ENCODE measurements at places on chromosomes 4 and X. TPM values are rescaled to one million over a fixed set of nuclear protein-coding genes. Genes with fewer than 3 reads are reported as not detected.

- H3K4me1 ChIP-seq: no peaks in the 10 kb centered on the region
- no peaks in the 10 kb centered on the region for H3K36me3 ChIP-seq
- no peak for DNase-seq
- H3K27ac ChIP-seq: no peak overlapping the region
- H3K27me3 ChIP-seq: no peaks in the 10 kb centered on the region
These were observed 14.8 kb upstream of the FAM47A start for GRCh38 chrX:34146906-34147305.

DNA sequence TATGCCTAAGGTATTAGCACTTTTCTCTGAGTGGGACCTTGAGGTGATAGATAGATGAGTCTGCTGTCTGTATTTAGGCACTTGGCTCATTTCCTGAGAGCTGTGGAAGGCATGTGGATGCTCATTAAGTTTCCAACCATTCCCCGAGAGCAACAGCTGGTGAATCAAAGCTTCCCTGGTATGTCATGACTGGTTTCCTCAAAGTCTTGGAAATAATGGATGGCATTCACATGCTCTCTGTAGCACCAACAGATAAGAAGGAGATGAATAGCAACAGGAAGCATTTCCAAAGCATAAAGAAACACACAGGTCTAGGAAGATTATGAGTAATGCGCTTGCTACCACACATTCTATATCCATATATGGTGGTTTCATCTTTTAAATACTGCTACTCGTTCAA is 118.3 kb upstream of the ETNPPL start:
- H3K4me3 ChIP-seq: no peak overlapping the region
- DNase-seq: no peak
- H3K27me3 ChIP-seq: no peaks in the 10 kb centered on the region
- no peaks in the 10 kb centered on the region for H3K4me1 ChIP-seq

GRCh38 chr4:17876943-17877342 is 66.2 kb downstream of the NCAPG start:
- no peak overlapping the region for H3K27ac ChIP-seq
- no peak overlapping the region for H3K4me3 ChIP-seq
- no peak for DNase-seq
- no peaks in the 10 kb centered on the region for H3K27me3 ChIP-seq
- no peaks in the 10 kb centered on the region for H3K36me3 ChIP-seq
- no peaks in the 10 kb centered on the region for H3K4me1 ChIP-seq

- DNase-seq: no peak
- no peaks in the 10 kb centered on the region for H3K27me3 ChIP-seq
- H3K27ac ChIP-seq: no peak overlapping the region
- no peak overlapping the region for H3K4me3 ChIP-seq
- H3K4me1 ChIP-seq: no peaks in the 10 kb centered on the region
- H3K36me3 ChIP-seq: peaks cover 59% of the 10 kb centered on the region
These were observed 73.6 kb upstream of the COX18 start for GRCh38 chr4:73142995-73143547.

DNA sequence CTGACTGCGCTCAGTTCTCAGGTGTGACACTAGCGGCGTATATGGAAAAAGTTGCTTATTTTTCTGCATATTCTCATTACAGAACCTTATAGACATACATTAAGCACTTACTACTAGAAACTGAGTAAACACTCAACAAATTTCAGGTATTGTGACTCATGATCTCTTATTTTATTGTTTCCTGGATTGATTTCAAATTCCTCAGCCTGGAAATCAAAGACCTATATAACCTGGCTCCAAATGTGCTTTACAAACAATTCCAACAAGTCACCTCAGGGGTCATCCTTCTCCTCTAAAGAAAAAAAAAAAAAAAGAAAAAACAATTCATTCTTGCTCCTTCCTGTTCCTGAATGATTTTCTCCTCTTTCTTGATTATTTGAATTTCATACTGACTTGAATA is 152.3 kb downstream of the ADAM29 start:
- H3K27ac ChIP-seq: no peak overlapping the region
- H3K4me3 ChIP-seq: no peak overlapping the region
- no peaks in the 10 kb centered on the region for H3K4me1 ChIP-seq

DNA sequence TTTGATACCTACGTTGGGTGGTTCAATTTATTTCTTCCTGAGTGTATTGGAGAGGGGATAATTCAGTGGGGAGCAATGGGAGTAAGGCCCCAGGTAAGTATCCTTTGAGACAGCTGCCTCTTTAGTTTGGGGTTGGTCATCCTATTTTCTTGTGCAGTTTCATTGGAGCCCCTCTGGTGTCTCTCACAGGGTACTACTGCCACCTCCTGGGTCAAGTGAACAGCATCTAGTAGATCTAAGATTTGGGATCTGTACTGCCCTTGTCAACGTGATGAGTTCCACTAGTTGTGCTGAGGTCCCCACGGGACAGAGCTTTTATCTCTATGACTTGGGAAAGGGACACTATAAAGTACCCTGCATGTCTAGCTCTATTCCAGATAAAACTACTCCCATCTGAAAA is 80.6 kb downstream of the PBDC1 start:
- H3K4me1 ChIP-seq: no peaks in the 10 kb centered on the region
- H3K4me3 ChIP-seq: no peak overlapping the region
- H3K36me3 ChIP-seq: no peaks in the 10 kb centered on the region
- DNase-seq: no peak
- no peak overlapping the region for H3K27ac ChIP-seq

GRCh38 chrX:129347291-129347690 is 176.0 kb downstream of the SMARCA1 start:
- no peaks in the 10 kb centered on the region for H3K36me3 ChIP-seq
- no peaks in the 10 kb centered on the region for H3K4me1 ChIP-seq
- H3K27me3 ChIP-seq: no peaks in the 10 kb centered on the region
- DNase-seq: no peak
- H3K27ac ChIP-seq: no peak overlapping the region

DNA sequence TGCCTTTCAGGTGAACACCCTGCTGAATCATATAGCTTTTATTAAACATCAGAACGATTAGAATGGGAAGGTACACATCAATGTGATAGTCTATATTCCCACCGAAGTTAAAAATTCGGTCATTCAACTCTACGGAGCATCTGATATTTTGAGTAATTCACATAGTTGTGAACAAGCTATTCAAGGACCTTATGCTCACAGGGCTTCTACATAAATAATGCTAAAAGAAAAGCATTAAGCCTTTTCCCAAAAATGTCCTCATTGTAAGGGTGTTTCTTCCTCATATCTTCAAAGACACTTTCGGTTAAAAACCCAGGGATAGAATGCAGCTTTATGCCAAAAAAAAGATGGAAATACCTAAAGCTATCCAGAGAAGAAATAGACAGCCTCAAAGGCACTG is 79.7 kb upstream of the EDNRA start:
- H3K4me1 ChIP-seq: no peaks in the 10 kb centered on the region
- H3K4me3 ChIP-seq: no peak overlapping the region
- no peak for DNase-seq
- H3K36me3 ChIP-seq: no peaks in the 10 kb centered on the region

GRCh38 chr4:25984266-25984665 is 70.2 kb downstream of the SMIM20 start:
- H3K27ac ChIP-seq: no peak overlapping the region
- no peak overlapping the region for H3K4me3 ChIP-seq
- DNase-seq: peak; percentile 4
- H3K27me3 ChIP-seq: no peaks in the 10 kb centered on the region
- no peaks in the 10 kb centered on the region for H3K4me1 ChIP-seq
- no peaks in the 10 kb centered on the region for H3K36me3 ChIP-seq

DNA sequence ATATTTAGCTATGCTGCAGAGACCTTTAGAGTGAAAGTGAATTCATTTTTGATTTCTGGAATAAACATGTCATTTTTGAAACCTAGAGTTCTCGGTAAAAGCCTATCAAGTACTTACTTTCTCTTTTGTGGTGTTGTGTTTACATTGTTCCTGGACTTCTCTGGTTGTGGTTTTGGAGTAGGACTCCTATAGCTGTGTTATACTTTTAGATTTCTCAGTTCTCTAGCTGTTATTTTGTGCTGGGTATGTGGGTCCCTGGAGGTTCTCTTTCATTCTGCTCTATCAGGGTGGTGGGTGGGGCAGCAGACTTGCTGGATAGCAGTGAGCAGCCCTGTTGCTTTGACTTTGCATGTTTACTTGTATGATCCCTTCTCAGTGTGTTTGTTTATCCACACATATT is 25.6 kb upstream of the MSMO1 start:
- H3K27ac ChIP-seq: peak overlapping the region; percentile 78
- DNase-seq: no peak
- no peaks in the 10 kb centered on the region for H3K27me3 ChIP-seq
- no peak overlapping the region for H3K4me3 ChIP-seq
- peaks cover 32% of the 10 kb centered on the region for H3K4me1 ChIP-seq

DNA sequence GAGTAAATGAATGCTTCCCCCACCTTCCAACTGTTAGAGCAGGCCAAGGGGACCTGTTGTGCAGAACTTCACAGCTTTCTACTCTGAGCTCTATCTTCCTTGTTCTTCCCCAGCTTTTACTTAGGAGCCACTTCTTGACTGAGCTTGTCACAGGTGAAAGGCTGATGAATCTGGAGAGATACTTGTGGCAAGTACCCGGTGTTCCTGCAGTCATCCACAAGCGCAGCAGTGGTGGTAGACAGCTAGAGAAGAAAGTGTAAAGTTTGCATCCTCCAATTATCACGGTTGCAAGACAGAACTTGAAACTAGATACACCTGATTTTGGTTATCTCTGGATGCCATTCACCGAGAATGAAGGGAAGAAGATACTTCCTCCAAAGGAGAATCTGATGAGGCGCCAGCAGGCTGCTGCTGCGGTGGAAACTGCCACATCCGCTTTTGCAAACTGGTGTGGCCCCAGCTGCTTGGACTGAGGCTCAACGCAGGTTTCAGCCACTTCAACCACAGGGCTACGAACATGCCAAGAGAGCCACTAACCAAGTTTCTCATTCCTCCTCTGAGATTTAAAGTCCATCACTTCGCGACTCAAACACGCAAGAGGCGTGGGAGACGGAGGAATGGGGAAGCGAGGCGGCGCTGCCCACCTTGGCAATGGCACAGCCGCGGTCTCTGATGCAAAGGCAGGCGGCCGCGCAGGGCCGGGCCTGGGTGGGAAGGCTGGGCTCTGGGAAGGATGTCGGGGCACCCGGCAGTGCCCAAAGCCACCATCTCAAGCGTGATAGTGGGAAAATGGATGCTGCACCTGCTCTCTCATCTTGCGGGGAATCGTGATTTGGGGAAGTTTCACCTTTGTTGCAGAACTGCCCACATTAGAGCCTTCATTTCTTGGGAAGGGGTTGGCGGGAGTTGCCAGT is 1.3 kb upstream of the FHIP1A start:
- H3K4me3 ChIP-seq: peak overlapping the region; percentile 64
- H3K27me3 ChIP-seq: no peaks in the 10 kb centered on the region

DNA sequence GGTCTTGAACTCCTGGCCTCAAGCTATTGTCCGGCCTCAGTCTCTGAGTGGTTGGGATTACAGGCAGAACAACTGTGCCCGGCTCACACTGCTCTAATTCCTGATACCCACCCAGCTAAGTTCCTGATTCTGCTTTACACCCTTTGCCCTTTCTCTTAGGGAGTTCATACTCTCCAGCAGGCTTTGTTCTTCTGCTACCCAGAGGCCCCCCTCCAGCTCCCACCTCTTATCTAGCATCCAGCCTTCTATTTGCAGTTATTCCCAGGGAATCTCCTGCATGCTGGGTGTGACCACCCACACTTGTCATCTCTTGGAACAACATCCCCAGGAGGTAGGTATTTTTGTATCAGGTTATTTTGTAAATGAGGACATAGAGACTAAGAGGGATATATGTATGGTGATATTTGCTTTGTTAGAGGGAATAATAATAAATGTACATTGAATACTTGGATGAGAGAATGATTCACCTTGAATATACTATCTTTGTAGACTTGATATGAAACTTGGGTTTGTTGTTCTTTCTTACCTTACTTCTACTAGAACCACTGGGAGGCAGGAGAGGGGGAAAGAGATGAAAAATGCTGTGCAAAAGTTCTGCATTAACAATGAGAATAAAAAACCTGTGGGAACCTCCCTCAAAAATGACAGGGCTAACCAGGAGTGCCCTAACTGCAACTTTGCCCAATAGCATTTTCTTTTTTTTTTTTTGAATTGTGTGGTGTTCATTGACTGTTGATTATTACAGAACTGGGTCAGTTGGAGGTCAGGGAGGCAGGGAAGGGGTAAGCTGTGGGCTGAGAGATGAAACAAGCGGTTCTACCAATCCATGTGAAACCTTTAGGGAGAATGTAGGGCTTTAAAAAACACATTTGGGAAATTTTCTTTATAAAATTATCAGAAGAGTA is 157.4 kb downstream of the SPRY1 start:
- H3K4me3 ChIP-seq: no peak overlapping the region
- DNase-seq: no peak
- peaks cover 5% of the 10 kb centered on the region for H3K4me1 ChIP-seq
- peak overlapping the region; percentile 78 for H3K27ac ChIP-seq
- H3K36me3 ChIP-seq: no peaks in the 10 kb centered on the region

- no peak overlapping the region for H3K4me3 ChIP-seq
- no peaks in the 10 kb centered on the region for H3K36me3 ChIP-seq
- no peaks in the 10 kb centered on the region for H3K4me1 ChIP-seq
- H3K27ac ChIP-seq: no peak overlapping the region
These were observed 129.7 kb downstream of the HS3ST1 start for GRCh38 chr4:11299016-11299415.

DNA sequence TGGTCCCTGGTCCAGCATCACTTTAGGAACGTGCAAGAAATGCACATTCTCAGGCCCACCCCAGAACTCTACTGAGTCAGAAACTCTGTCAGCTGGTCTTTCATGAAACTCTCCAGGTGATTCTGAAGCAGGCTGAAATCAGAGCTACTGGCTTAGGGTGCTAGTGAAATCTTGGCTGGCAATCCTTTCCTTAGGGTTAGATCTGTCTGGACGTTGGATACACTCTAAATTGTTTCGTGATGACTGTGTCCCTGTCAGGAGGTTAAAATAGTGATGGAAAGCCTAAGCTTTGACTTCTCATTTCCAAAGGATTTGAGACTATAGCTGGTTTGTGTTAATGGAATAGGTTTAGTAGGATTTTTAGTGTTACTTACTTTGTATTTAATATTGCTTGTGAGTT is 99.1 kb downstream of the ARHGAP10 start:
- no peak for DNase-seq
- no peaks in the 10 kb centered on the region for H3K36me3 ChIP-seq
- no peaks in the 10 kb centered on the region for H3K4me1 ChIP-seq
- H3K27me3 ChIP-seq: no peaks in the 10 kb centered on the region
- H3K27ac ChIP-seq: no peak overlapping the region

GRCh38 chr4:177119691-177120090 is 190.0 kb upstream of the NEIL3 start:
- no peak overlapping the region for H3K27ac ChIP-seq
- H3K4me1 ChIP-seq: no peaks in the 10 kb centered on the region
- DNase-seq: no peak
- no peak overlapping the region for H3K4me3 ChIP-seq

- H3K4me1 ChIP-seq: no peaks in the 10 kb centered on the region
- DNase-seq: no peak
- peaks cover 5% of the 10 kb centered on the region for H3K36me3 ChIP-seq
- H3K27ac ChIP-seq: peak overlapping the region; percentile 11
- no peaks in the 10 kb centered on the region for H3K27me3 ChIP-seq
- no peak overlapping the region for H3K4me3 ChIP-seq
These were observed 37.7 kb downstream of the HTT start for GRCh38 chr4:3112201-3112600.

GRCh38 chr4:87560802-87561201 is 31.6 kb upstream of the SPARCL1 start:
- H3K4me3 ChIP-seq: no peak overlapping the region
- DNase-seq: no peak
- no peaks in the 10 kb centered on the region for H3K27me3 ChIP-seq
- H3K36me3 ChIP-seq: no peaks in the 10 kb centered on the region
- no peak overlapping the region for H3K27ac ChIP-seq

Gene MAGEA1
- polyA plus RNA-seq: not detected

Gene ESX1
- polyA plus RNA-seq: not detected

Gene NDST3
- 0.66 TPM for polyA plus RNA-seq

Gene NALF2
- polyA plus RNA-seq: not detected

Gene CDX4
- polyA plus RNA-seq: not detected

Gene GPRASP1
- 0.54 TPM for polyA plus RNA-seq

Gene WDR17
- 0.14 TPM for polyA plus RNA-seq

Gene NXT2
- 3.6 TPM for polyA plus RNA-seq

Gene PHKA1
- polyA plus RNA-seq: 0.57 TPM

Gene CT83
- not detected for polyA plus RNA-seq

Gene ACSL4
- polyA plus RNA-seq: 5.3 TPM

All from liver (tissue), 10 donors.